T-helper 1 cell (primary cell): ENCODE measurements at places on chromosomes 11 and 22.

- no peak for DNase-seq
Measured at GRCh38 chr22:26086359-26086758, 82.9 kb upstream of the SEZ6L start.

GRCh38 chr11:12359761-12360160, 17.6 kb upstream of the PARVA start:
- no peak for DNase-seq

- no peak for DNase-seq
Measured at GRCh38 chr11:112997857-112998466, 36.7 kb downstream of the NCAM1 start.

- DNase-seq, result no peak
Measured at GRCh38 chr11:95074792-95075563, 8.3 kb downstream of the SRSF8 start.

DNA sequence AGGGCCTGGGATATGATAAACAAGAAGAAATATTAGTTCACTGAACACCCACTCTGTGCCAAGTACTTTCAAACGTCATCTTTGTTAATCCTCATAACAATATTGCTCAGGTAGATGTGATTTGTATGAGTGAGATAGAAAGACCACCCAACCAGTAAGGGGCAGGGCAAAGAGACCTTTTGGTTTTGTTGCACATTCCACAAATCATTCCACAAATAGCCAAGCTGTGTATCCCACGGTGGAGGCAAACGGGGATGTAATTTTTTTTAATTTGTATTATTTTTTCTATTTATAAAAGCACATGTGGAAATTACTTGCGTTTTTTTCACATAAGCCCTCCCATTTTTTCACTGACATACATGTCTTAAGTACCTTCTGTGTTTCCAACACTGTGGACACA, 29.0 kb downstream of the LAYN start:
- DNase-seq, result no peak

- no peak for DNase-seq
Measured at GRCh38 chr11:72681226-72682153, 7.3 kb upstream of the PDE2A start.

DNA sequence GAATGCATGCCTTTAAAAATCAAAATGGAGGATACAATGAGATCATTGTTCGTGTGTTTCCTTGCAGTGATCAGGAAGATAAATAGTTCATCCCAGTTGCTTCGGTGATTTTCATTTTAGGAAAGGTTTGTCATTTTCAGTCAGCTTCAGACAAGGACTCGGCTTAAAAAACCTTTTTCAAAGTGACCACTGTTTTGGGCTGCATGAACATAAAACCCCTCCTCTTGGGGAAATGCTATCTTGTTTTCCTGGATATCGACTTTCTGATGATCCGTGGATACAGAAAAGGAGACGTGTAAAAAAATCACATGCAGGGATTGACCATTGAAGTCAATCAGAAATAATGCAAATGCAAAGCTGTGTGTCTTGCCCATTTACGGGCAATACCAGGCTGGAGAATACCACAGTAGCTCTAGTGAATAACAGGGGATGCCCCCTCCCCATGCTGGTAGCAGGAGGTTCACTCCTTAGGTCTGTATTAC, 146.8 kb downstream of the MAML2 start:
- no peak for DNase-seq

GRCh38 chr11:63510360-63511047, 4.6 kb downstream of the LGALS12 start:
- DNase-seq, result no peak

DNA sequence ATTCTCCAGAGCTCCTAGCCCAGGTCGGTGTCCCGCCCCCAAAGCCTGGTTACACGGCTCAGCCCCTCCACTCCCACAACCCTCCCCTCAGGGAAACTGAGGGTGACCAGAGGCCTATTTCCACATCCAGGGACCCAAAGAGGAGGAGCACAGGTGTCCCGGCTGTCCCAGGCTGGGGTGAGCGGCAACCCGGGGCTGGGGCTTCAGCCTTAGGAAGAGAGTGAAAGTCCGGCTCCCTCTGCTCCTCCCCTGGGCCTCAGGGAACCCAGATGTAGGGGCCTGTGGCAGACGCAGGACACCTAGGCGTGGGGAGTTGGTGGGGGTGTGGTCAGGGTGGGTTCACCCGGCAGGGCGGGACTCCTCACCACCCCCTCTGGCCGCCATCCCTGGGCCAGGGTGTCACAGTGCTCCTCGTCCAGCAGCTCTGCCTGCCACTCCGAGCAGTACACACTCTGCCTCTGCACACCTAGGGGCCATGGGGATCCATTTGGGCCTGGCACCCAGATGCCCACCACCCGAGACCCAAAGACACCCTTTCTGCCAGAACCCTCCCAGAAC, 63.1 kb downstream of the ARFGAP3 start:
- DNase-seq, result no peak

DNA sequence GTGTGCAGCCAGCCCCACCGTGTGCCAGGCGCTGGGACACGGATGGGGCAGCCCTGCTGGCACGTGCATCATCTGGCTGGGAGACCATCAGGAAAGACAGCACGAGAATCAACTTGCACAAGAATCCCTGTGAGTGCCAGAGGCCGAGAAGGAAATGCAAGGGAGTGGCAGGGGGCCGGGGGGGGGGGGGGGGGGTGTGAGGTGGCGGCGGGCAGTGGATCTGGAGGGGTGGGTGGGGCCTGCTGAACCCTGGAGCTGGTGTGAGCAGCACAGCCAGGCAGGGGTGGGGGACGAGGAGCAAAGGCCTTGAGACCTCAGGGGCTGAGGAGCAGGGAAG, 14.0 kb upstream of the FLRT1 start:
- no peak for DNase-seq

GRCh38 chr11:45204761-45205160, 58.3 kb downstream of the PRDM11 start:
- DNase-seq, result no peak

- DNase-seq, result no peak
Measured at GRCh38 chr11:71580057-71581003, 2.3 kb downstream of the KRTAP5-11 start.

GRCh38 chr22:23579870-23580575, at the start of gene IGLL1:
Gene IGLL1 (minus strand): TSS chr22:23580290. CDS start chr22:23580190, 100 bp downstream.
- no peak for DNase-seq

GRCh38 chr11:116275635-116276034, 497.2 kb downstream of the BUD13 start:
- no peak for DNase-seq

DNA sequence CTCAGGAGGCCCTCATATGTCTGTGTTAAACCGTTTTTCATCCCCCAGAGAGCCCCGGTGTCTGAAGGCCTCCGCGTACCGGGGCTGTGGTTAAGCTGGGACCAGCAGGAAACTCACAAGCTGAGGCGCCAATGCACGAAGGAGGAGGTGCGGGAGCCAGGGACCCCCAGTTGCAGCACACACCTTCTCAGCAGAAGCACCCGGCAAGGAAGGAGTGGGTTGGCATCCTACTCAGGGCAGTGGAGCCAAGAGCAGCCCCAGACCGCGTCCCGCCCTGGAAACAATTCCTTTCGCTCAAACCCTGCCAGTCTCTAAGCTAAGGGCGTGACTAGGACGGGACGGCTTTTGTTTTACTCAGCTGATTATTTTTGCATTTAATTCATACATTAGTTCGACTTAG, 726.9 kb downstream of the BRD1 start:
- no peak for DNase-seq

DNA sequence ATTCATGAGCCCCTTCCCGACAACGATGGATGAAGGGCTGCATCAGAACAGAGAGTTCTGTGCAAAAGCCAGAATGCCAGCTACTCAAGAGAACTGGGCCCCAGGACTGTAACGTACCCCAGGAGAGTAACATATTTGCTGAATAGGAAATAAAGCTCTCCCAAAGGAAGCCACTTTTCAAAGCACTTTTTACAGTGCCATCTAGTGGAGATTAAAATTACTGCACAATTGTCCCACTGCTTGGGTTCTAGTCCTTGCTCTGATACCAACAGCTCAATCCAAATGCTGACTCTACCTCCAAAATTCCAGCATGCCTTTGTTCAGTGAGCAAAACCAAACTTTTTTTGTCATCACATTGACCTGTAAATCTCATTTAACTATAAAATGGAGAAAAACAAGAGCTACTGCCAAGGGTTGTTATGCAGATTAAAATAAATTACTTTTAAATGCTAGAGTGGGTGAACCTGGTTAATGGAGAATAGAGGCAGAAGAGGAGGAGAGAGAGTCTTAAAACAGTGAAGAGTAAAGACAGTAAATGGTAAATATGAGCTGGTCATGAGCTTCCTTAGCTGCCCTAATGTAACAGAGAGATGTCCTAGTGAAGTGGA, 87.6 kb upstream of the FSHB start:
- DNase-seq, result no peak

DNA sequence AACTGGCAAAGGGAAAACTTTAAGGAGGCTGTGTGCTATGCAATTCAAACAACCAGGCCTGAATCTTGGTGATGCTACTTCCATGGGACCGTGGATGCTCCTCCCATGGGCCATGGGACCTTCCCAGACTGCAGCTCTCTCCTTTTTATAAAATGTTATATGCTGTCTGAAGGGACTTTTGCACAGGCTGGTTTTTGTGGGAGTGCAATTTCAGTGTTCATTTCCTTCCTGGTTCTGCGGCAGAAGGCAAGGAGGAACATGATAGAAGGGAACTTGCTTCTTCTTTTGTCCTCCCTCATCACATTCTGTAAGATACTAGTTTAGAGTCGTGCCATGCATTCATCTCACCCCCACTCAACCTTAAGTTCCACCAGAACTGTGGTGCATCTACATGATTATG, 68.9 kb downstream of the C11orf58 start:
- no peak for DNase-seq

DNA sequence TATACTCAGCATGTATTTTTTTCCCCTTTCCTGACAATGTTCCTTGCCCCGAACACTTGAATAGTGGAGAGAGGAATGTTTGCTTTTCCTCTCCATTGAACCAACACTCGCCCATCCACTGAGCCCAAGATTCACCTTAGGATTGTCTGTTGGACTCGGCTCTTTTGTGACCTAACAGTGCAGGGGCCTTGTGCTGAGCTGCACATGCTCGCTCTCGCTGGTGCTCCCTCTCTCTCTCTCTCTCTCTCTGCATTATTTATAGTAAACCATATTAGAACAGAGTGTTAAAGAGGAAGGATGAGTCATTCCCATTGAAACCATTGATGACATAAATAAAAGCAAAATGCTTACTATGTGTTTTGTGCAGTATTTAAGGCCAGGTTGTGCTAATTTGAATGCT, 20.7 kb downstream of the ZBTB16 start:
- peak; percentile 45 for DNase-seq

DNA sequence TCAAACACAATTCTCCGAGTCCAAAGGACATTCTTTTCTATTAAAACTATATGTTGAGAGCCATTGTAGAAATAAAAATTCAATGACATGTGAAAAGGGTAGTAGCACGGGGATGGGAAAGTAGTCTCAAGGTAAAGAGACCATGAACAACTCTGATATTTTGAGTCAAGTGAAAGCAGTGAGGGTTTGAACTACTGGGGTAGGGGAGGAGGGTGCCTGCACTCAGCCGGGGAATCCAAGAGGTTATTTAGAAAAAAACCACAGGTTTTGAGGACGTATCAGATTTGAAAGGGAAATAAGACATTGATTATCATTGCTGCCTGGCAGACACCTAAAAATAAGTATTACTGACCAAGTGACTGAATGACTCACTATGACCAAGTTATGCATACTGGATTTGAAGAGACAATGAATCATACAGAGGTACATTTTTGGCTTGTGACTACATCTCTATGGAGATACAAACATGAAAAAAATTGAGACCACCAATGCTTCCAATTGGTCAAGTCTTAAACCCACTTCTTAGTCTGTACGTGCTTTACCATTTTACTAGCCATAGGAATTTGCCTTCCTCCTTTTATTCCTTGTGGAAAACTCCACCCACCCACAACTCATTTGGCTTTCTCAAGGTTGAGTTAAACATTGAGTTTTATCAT, 2.2 kb upstream of the OR52H1 start:
- no peak for DNase-seq

- no peak for DNase-seq
Measured at GRCh38 chr11:59787255-59787588, 23.4 kb downstream of the MRPL16 start.

DNA sequence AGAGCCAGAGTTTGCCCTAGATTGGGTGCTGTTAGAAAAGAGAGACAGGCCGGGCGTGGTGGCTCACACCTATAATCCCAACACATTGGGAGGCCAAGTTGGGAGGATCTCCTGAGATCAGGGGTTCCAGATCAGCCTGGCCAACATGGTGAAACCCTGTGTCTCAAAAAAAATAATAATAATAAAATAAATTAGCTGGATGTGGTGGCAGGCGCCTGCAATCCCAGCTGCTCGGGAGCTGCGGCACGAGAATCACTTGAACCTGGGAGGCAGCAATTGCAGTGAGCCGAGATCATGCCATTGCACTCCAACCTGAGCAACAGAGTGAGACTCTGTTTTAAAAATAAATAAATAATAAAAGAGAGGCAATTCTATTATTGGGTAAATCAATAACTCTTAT, 199.2 kb upstream of the GUCY1A2 start:
- no peak for DNase-seq

GRCh38 chr11:100630898-100631297, 56.2 kb upstream of the ARHGAP42 start:
- DNase-seq, result no peak

- DNase-seq, result no peak
Measured at GRCh38 chr11:46639197-46639839, 22.0 kb downstream of the ATG13 start.

DNA sequence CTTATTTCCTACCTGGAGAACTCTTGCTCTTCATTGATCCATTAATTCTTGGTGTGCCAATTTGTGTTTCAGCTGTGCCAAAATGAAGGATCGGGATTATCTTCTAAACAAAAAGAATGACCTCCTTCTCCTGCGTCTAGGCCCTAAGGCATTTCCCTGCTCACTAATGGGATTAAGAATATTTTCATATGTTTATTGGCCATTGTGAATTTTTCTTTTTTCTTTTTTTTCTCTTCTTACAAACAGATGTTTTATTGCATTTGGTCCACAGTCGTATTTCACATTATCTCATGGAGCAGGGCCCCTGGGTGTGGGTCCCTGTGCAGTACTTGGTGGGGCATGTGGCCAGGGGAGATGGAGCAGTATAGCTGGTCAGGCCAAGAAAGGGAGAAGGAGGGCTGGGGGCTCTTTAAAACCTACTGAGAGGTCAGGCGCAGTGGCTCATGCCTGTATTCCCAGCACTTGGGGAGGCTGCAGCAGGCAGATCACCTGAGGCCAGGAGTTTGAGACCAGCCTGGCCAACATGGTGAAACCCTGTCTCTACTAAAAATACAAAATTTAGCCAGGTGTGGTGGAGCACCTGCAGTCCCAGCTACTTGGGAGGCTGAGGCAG, 35.3 kb upstream of the HORMAD2 start:
- DNase-seq, result no peak

GRCh38 chr11:83571302-83571701, 285.1 kb upstream of the CCDC90B start:
- no peak for DNase-seq

DNA sequence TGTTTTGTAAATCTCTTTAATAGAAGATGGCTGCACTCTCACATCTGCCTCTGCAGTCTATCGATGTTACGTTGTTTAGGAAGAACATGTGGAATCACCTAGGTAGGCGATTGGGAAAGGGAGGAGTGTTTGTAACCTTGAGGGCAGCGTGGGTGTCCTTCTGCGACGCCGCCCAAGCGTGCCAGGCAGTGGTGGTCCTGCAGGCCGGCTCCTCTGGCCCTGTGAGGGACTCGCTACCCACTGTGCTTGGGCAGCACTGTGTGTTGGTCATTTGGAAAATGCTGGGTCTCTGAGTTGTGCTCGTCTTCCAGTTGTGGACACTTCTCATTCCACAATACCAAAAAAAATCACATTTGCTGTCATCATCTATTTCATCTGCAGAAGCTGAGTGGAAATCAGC, 29.1 kb downstream of the CTTN start:
- no peak for DNase-seq
